ENCODE measurements at places on chromosomes 1 and 21. TPM values are rescaled to one million over a fixed set of nuclear protein-coding genes. Genes with fewer than 3 reads are reported as not detected.

Gene C1orf122
- total RNA-seq, result 12.1 TPM

Gene FCRL2
- total RNA-seq, result 0.27 TPM

Gene GRHL3
- total RNA-seq, result not detected

Gene CLEC20A
- not detected for total RNA-seq

Gene C1orf146
- total RNA-seq, result not detected

Gene KPRP
- not detected for total RNA-seq
